ENCODE measurements at places on chromosomes 2 and 18.

- DNase-seq: no peak
These were observed 34.6 kb upstream of the ACKR3 start for GRCh38 chr2:236535024-236535423.

DNA sequence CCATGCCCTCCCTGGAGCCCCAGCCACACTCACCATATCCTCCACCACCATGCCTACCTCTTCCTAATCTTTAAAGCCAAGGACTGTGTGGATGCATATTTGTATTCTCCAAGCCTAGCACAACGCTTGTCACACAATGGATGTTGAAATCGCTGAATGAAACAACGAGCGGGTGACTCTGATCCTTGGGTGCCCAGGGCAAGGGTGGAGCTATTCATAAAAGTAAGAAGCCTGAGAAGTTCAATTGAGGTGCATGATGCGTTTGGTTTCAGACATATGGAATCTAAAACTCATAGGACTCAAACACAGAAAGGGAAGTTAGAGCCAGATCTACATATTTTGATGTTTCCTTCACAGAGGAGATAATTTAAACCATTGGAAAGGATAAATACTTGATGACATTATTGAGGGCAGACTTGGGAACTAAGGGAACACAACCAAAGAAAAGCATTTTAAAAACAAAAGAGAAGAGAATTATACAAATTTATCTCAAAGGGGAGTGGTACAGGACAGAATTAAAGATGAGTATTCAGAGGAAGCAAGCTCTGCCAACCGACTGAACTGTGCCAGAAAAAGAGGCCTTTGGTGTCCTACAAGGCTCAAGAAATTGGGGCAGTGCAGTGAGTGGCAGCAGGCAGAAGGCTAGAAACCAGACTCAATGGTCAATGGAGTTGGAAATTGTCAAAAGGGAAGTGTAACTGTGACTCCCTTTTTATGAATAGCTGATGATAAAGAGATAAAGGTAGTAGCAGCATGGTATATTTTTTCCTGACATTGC is 200.6 kb upstream of the NCKAP5 start:
- DNase-seq: no peak

GRCh38 chr2:62207491-62207890 is 11.6 kb downstream of the B3GNT2 start:
- DNase-seq: no peak

- DNase-seq: no peak
These were observed 297.0 kb upstream of the GULP1 start for GRCh38 chr2:187994464-187995331.

DNA sequence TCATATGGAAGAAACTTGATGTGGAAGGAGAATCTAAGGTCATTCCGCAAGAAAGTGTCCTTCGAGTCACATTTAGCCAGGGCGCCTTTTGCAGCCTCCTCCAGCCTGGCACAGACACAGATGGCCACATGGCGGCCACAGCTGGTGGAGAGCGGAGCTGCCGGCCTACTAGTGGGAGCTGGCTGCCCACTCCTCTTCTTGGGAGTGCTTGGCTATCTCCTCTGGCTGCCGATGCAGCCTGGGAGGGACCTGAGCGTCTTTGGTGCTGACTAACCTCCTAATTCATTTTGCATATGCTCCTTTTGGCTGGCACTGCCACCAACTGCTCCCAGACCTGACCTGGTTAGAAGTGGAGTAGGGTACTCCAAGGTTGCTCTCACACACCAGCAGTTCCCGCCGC is 199.3 kb upstream of the MYT1L start:
- DNase-seq: no peak

- DNase-seq: no peak
These were observed 86.4 kb upstream of the RMDN2 start for GRCh38 chr2:37838541-37839167.

DNA sequence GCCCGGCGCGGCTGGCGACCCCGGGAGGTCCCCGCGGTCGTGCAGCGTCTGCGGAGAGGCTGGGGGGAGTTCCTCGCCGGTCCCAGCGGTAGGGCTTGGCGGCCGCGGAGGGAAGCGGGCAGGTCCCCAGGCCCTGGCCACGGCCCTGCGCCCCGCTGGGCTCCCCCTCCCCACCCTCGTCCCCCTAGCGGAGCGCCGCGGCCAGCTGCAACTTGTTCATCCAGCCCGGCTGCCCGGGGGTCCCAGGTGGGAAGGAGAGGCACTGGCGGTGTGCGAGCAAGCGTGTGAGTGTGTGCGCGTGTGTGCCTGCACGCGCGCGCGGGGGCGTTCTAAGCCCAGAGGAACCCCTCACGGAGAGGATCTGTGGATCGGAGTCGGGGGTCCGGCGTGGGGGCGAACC is 1.3 kb downstream of the PTPRM start:
- DNase-seq: no peak
